ENCODE measurements at places on chromosomes 3 and 15. TPM values are rescaled to one million over a fixed set of nuclear protein-coding genes. Genes with fewer than 3 reads are reported as not detected.

PLA2G4D gene
- 0.26 TPM for polyA plus RNA-seq

LRTM1 gene
- 0.44 TPM for polyA plus RNA-seq

NGLY1 gene
- polyA plus RNA-seq: 40.8 TPM

DHX30 gene
- 76.8 TPM for polyA plus RNA-seq

SLC35A5 gene
- 81.6 TPM for polyA plus RNA-seq

DNASE1L3 gene
- polyA plus RNA-seq: 0.59 TPM

PLCB2 gene
- 21.8 TPM for polyA plus RNA-seq

CD86 gene
- 3.8 TPM for polyA plus RNA-seq
